ENCODE measurements at places on chromosomes 3 and 15.

DNA sequence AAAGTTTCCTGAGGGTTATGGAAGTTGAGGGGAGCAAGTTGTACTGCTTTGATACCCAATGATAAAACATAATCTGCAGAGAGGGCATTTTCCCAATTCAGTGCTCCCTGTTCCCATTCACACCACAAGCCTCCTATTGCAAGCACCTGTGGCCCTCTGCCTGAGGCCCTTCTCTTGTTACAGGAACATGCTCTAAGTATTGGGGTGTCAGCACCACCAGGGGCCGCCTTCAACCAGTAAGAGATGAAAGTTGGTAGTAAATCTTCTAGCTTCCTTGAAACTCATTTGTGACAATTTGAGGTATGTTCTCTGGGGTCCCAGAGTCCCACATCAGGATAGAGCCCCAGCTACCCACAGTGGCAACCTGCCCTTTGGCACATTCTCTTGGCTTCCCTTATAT lies 265.4 kb upstream of the ARHGEF26 start:
- no peak for DNase-seq

DNA sequence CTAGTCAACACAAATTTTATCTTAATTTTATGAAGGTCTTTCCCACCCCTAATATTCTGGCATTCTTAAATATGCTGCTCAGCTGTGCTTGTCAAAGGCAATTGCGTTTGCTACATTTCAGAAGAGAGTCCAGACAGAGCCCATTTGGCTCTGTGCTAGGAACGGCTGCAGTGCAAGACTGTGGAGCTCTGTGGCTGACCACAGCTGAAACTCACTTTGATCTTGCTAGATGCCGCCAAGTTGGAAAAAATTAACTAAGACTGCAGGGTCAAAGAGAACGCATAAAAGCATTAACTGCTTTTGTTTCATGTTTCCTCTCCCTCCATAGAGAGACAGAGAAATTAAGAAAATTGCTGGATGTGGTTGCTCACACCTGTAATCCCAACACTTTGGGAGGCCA lies 7.6 kb upstream of the PPP1R2 start:
- no peak for DNase-seq

DNA sequence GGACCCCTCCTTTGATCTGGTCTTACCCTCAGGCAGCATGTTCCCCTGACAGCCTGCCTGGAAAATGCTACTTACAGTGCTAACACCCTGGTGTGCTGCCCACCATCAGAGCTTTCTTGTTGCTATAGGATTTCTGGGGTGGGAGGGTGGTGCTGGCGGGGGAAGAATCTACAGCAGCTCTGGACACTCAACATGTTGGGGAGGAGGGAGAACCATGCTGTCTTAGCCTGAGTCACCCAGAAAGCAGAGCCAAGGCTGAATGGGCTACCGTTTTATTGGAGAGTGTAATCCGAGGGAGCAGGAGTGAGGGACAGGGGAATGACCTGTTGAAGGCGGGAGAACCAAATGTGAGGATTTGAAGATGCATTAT lies 45.6 kb downstream of the MFSD1 start:
- no peak for DNase-seq

DNA sequence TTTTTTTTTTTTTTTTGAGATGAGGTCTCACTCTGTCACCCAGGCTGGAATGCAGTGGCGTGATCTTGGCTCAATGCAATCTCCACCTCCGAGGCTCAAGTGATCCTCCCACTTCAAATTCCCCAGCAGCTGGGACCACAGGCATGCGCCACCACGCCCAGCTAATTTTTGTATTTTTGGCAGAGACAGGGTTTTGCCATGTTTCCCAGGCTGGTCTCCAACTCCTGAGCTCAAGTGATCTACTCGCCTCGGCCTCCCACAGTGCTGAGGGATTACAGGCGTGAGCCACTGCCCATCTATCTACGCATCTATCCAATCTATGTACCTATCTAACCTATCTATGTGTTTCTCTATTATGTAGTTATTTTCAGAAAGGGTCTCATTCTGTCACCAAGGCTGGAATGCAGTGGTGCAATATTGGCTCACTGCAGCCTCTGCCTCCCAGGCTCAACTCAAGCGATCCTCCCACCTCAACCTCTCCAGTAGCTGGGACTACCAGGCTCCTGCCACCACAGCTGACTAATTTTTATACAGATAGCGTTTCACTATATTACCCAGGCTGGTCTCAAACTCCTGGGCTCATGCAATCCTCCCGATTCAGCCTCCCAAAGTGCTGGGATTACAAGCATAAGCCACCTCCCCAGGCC lies 20.2 kb upstream of the GPX1 start:
- no peak for DNase-seq

DNA sequence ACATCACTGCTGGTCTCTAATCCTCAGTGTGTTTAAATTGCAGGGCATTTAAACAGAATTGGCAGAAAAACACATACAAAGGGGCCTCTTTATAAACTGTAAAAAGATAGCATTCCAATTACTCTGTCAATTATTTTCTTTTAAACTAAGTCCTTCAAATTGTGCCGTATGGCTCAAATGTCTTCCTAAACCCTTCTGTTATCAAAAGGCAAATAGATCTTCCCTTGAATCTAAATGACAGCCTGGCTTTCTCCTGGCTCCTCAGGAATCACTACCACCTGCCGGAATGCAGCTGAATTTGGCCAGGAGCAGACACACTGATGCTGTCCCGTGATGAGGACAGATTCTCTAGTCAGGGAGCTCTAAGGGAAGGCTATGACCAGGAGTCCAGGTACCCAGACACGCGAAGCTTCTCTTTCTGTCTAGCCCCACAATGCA lies 85.6 kb downstream of the IGF2BP2 start:
- DNase-seq: peak; percentile 68

DNA sequence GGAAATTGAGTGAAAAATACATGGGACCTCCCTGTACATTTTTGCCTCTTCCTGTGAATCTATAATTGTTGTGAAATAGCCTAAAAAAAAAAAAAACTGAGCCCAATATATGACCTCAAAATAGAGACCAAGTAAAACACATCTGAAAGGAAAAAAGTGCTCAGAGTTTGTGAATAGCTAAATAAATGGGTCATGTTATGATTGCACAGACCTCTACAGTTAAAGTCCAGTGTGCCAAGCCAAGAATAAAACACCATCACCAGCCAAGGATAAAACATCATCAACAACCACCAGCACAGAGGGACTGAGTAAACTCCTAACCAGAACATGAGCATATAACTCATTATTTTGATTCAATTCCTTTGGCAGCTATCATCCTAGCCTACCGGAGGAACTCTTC lies 115.6 kb upstream of the AGTR1 start:
- DNase-seq: no peak

DNA sequence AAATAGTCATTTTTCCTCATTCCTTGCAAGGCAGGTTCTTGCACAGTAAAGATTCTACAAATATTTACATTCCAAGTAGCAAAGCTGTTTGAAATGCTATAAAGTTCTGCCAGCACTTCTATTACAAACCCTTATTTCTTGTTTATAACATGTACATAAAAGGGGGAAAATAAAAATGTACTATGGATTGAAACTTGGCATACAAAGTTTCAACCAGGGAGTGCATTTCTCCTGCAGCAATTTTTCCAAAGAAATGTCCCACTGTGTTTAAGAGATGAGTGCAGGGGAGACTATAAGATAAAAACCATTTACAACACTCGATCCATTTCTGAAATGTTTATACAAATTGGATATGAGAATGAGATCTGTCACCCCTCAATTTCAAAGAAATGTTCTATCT lies 3.3 kb downstream of the CNTN3 start:
- DNase-seq: no peak

DNA sequence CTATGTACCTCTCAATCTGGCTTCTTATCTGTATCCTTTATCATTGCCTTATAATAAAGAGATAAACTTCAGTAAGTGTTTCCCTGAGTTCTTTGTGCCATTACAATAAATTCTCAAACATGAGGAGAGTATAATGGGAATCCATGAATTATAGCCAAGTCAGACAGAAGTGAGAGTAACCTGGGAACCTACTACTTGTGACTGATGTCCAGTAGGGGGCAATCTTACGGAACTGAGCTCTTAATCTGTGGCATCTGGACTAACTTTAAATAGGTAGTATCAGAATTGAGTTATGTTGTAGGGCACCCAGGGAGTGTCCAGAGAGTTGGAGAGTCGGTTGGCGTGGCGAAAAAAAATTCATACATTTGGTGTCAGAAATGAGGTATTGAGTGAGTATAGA lies 542.6 kb downstream of the ZBBX start:
- no peak for DNase-seq

- DNase-seq: no peak
These were observed 44.4 kb upstream of the FAN1 start for GRCh38 chr15:30859091-30859874.

GRCh38 chr15:89749054-89749453 lies 2.0 kb downstream of the MESP1 start:
- no peak for DNase-seq

DNA sequence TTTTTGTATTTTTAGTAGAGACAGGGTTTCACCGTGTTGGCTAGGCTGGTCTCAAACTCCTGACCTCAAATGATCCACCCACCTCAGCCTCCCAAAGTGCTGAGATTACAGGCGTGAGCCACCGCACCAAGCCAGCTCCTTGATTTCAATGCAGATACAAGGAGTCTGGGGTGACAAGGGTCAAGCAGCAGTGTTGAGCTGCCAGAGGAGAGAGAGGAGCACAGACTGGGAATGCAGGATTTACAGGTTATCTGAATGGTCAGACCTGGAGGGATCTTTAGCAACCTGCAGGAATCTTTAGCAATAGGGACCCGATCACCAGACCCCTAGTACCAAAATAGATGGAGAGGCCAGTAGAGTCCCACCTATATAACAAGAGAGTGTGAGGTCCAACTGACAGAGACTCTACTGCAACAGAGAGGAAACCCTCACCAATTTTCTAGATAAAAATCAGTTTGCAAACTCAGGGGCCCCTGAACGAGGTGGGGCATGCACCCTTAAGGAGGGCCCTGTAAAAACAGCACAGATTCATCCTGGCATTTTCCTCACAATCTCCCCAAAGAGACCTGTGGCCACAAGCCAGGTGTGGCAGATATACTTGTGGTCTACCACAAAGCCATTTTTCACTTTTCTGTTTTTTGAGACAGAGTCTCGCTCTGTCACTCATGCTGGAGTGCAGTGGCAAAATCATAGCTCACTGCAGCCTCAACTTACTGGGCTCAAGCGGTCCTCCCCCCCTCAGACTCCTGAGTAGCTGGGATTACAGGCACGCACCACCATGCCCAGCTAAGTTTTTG lies 10.7 kb upstream of the SHISA5 start:
- no peak for DNase-seq

- no peak for DNase-seq
These were observed 17.1 kb downstream of the VILL start for GRCh38 chr3:38007754-38008090.

DNA sequence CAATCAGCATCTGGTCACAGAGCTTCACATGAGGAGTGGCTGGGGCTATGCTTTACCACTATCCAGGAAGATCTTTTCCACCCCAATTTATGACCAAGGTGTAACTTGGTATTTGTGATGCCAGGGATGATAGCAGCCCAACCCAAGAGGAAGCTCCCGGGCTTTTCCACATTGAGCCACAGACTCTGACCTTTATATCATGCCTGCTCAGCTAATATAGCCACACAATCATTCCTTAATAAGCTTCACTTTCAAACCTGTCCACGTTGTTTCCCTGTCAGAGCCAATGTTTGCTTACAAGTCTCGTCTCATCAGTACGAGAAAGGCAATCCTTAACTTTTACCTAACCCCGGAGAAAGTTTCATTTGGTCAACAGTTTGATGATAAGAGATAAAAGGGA lies 330.9 kb downstream of the SHQ1 start:
- DNase-seq: no peak

GRCh38 chr3:131341761-131342160 lies 39.8 kb upstream of the NUDT16 start:
- no peak for DNase-seq

GRCh38 chr3:178512647-178513046 lies 23.6 kb upstream of the KCNMB2 start:
- no peak for DNase-seq

GRCh38 chr3:145490088-145491048 lies 670.6 kb downstream of the PLOD2 start:
- DNase-seq: no peak

- DNase-seq: no peak
These were observed 75.6 kb downstream of the APBA2 start for GRCh38 chr15:28961391-28961790.

DNA sequence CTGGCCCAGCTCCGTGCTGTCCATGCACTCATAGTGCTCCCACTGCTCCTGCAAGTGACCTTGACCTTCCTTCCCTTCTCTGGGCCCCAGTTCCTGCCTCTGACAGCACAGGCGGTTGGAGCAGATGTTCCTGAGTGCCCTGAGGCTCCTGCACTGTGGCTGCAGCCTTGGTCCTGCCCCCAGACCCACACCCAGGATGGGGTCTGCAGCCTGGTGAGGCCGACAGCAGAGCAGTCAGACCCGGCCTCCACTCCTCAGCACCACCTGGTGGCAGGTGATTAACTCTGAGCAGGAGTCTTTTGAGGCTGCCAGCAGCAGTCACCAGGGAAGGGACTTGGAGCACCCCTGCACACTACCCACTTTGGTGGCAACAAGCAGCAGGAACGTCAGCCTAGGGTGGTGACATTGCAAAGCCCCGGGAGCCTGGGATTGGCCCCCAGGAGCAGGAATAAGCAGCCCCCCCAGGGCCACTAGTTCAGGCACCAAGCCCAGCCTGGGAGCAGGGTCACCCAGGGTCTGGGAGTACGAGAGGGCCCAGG lies 64.6 kb downstream of the CYP11A1 start:
- DNase-seq: peak; percentile 41

DNA sequence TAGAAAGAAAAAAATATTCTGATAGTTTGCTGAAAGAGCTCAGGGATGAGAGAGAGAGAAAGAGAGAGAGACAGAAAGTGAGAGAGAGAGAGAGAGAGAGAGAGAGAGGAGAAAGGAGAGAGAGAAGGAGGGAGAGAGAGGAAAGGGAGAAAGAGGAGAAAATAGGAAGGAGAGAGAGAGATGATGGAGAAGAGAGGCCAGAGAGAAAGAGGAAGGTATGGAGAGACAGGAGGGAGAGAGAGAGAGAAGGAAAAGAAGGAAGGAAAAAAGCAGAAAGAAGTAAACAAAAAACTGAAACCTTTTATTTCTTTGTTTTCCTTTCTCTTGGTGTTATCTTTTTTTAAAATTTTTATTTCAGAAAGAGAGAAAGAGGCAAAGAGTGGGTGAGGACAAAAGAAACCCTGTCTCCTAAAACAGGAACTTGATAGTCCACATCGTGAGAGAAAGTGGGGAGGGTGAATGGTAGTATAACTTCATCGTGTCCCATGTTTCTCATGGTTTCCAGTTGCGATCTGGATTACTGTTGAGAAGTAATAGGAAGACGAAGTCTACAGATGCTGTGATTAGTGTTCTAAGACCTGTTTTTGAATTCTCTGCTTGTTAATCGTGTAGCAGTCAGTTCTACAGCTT lies 279.7 kb downstream of the LPP start:
- DNase-seq: no peak

Measured in NCI-H524 (cell line).